ENCODE measurements at places on chromosomes 2 and 18.

DNA sequence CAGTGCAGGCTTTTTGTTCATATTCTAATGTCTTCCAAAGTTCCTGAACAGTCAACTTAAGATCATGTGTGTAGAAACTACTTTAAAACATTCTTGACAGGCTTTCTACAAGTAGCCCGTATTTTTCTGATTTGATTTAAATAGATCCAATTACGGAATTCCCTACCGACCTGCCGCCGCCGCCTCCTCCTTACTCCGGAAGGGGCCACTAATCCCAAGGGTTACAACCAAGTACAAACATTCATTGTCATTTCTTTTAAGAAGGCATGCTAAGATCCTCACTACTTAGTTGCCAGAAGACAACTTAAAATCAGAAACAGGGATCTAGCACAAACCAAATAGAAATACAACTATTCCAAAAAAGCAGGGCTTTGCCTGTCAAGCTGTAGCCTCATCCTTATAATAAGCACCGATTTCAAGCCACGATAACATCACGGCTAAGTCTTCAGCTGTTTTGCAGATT is 784 bp downstream of the WDR33 start:
- no peak for DNase-seq

- no peak for DNase-seq
Measured at GRCh38 chr2:85398426-85399182, 11.6 kb downstream of the CAPG start.

DNA sequence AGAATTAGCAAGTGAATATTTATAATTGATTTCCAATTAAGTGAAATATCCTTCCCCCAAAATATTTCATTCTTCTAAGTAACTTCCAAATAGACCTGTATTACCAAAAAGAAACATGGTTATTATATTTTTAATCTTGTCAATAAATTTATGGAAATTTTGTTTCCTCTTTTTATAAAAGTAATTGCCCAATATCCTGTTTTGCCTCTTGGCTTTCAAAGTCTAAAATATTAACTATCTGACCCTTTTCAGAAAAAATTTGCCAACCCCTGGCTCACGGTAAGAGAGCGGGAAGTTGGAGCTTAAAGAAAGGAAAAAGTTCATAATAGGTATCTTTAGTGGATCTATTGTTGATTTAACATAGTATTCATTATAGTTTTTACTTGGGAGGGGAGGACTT is 20.4 kb upstream of the SANBR start:
- no peak for DNase-seq

- no peak for DNase-seq
Measured at GRCh38 chr2:147923846-147924245, 79.0 kb downstream of the ACVR2A start.

DNA sequence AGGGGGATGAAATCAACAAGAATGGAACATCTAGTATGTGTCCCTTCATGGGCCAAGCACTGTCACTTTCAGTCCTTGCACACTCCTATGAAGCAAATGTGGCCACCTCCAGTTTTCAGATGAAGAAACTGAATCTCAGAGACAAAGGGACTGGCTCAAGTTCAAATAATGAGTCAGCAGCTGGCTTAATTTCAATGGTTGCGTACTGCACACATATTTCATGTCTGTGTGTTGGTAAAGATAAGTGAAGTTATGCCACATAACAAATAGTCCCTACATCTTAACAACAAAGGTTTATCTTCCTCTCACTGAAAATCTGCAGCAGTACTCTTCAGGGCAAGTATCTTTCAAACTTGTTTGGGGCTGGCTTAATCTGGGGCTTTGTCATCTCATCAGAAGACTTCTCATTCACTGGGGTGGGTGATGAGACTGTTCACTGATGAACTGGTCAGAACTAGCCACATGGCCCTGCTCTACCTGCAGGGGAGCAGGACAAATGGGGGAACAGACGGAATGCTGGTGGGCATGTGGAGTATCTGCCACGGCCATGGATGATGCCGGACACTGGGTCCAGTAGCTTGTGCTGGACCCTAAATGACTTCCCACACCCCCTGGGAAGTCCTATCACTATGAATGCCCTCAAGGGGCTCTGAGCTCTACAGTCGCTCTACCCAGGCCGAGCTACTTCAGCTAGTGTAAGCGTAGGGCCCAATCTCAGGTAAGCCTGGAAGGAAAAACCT is 263.2 kb downstream of the CYP26B1 start:
- no peak for DNase-seq

- no peak for DNase-seq
Measured at GRCh38 chr18:79738041-79738461, 58.4 kb downstream of the CTDP1 start.

DNA sequence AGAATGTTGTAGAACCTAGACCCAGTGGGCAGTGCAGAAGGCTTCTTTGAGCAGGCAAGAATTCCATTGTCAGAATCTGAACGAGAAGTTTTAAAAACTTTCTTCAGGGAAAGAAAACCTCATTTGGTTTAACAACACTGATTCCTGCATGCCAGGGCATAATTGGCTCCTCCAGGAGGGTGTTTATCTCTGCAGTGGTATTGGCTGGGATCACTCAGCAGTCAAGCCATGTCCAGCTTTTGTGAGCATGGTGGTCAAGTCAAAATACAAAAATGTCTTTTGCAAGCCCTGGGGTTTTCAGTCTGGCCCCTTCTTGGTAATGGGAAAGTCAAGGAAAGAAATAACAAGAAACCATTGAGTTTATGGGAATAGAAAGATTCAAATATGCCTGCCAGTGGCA is 28.3 kb downstream of the FHOD3 start:
- DNase-seq, result no peak

DNA sequence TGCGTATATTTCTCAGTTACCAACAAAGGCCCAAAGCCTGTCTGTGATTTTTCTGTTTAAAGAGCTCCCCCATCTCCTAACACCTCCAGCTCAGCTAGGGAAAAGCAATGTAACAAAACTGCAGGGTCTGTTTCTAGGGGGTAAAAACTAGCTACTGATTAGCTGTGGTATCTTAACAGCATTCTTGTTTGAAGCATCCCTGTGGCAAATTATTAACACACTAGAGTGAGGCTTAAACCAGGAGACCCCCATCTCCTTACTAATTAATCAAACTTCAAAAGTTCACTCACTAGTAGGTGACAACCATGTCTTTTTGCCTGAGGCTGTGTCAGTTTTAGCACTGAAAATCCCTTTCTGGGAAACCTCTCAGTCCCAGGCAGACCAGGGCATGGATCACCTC is 186.2 kb upstream of the PARD3B start:
- DNase-seq, result no peak

- DNase-seq, result no peak
Measured at GRCh38 chr2:128187032-128187654, 96.1 kb downstream of the UGGT1 start.

- DNase-seq, result peak; percentile 81
Measured at GRCh38 chr18:62877411-62878221, 162.3 kb downstream of the PHLPP1 start.

GRCh38 chr2:33395655-33396249 is 80.7 kb upstream of the RASGRP3 start:
- DNase-seq, result peak; percentile 33

DNA sequence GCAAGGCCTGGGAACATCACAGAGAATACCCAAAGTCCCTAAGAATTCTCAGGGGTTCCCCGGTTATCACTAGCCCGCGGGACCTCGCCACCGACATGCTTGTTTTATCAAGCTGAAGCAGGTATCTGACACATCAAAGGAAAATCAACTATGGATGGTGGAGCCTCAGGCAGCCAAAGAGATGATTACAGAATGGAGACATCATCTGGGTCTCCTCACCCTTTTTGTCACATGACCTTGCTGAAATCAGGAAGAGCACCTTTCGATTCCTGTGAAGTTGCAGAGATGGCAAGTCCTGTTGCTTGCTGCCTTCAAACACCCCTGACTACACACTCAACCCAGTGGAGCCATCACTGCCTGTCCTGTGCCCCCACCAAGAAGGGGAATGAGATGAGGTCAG is 19.2 kb upstream of the CAB39 start:
- no peak for DNase-seq

DNA sequence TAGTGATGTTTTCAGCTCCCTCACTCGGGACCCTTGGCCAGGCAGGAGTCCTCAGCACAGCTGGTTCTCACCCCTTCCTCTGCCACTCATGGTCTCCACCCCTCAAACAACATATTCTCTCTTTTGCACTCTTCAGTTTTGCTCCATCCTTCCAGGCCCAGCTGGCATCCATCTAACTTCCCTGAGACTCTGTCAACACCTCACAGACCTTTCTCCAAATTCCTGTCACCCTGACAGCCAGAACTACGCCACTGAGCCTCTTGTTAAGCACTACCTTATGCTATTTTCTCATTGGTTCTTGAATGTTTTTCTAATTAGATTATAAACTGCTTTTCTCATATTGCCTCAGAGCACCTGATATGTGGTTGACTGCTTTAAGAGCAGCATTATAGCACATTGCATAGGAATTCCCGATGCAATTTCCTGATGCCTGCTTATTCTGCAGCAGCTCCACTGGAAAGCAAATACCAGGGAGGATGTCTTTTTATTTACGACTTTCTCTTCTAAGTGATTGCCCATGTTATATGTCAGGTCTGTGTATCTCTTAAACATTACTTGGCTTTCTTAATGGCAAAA is 12.4 kb upstream of the INO80C start:
- no peak for DNase-seq

GRCh38 chr2:161046876-161047275 is 113.4 kb upstream of the TANK start:
- DNase-seq, result no peak

GRCh38 chr18:5543773-5544389 is at the start of gene EPB41L3:
Gene EPB41L3, minus strand, starts transcription at chr18:5543997. Its CDS starts 54,814 bp downstream, at chr18:5489183.
- DNase-seq, result peak; percentile 58

Measured in umbilical cord (tissue), 2 donors.